Activated B cell treated with CpG ODN at 0.5 μM for 24 hours (primary cell): ENCODE measurements at places on chromosomes 16 and 17. TPM values are rescaled to one million over a fixed set of nuclear protein-coding genes. Genes with fewer than 3 reads are reported as not detected.

GRCh38 chr16:27566417-27566816 is 16.5 kb downstream of the KATNIP start:
- no peak for DNase-seq
- no peak overlapping the region for H3K4me3 ChIP-seq
- no peaks in the 10 kb centered on the region for H3K27me3 ChIP-seq
- peaks cover 12% of the 10 kb centered on the region for H3K4me1 ChIP-seq

- no peak for DNase-seq
- no peak overlapping the region for H3K27ac ChIP-seq
- H3K27me3 ChIP-seq, result no peaks in the 10 kb centered on the region
Measured at GRCh38 chr17:69810326-69810965, 264.6 kb upstream of the KCNJ16 start.

- peaks cover 33% of the 10 kb centered on the region for H3K27me3 ChIP-seq
- DNase-seq, result no peak
- no peak overlapping the region for H3K27ac ChIP-seq
- no peak overlapping the region for H3K4me3 ChIP-seq
Measured at GRCh38 chr17:41153856-41154255, 4.2 kb upstream of the KRTAP4-5 start.

DNA sequence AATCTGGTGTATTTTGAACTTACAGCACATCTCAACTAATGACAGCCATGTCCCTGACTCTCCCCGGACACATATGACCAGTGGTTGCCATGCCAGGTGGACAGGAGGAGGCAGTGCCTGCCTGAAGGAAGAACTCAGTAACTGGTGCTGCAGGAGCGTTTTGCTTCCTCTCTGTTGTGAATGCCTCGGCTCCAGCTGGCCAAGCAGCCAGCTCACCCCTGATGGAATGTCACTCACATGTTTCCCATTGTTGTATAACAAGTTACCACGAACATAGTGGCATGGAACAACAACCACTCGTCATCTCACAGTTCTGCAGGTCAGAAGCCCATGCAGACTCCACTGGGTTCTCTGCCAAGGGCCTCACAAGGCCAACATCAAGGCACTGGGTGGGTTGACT is 20.1 kb upstream of the IRF8 start:
- H3K4me1 ChIP-seq, result peaks cover 28% of the 10 kb centered on the region
- no peak for DNase-seq
- H3K4me3 ChIP-seq, result no peak overlapping the region
- no peaks in the 10 kb centered on the region for H3K36me3 ChIP-seq

DNA sequence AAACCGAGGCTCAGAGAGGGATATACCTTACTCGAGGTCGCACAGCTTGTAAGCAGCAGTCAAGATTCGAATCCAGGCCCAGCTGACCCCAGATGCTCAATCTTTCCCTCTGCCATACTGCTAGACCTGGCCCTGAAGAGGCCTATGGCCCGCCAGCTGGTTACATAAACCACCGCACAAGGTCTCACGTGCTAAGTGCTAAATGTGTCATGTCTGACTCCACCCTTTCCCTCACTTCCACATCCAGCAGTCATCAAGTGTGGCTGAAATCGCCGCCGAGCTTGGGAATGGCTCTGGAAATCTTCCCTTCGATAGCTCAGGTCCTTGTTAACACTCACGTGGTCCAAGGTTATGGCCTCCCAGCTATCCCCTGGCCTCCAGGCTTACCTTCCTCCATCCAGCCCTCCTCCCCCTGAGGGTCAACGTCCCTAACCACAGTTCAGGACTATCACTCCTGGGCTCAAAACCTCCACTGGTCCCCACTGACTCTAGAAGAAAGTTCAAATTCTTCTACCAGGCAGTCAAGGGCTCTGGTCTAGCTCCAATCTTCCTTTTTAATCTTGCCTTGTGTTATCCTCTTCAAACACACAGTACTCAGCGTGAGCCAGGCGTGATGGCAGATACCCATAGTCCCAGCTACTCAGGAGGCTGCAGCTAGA is 3.5 kb downstream of the ZBTB4 start:
- peaks cover 62% of the 10 kb centered on the region for H3K4me1 ChIP-seq
- no peak for DNase-seq
- no peaks in the 10 kb centered on the region for H3K27me3 ChIP-seq
- no peak overlapping the region for H3K4me3 ChIP-seq
- H3K27ac ChIP-seq, result peak overlapping the region; percentile 46

The PPP1R27 gene
- not detected in 2 replicates for total RNA-seq
